Activated T-helper 1 cell treated with anti-CD3 and anti-CD28 coated beads, Interleukin-2, amount 50 U/mL, for 16 hours (primary cell): ENCODE measurements at places on chromosomes 5 and 9.

DNA sequence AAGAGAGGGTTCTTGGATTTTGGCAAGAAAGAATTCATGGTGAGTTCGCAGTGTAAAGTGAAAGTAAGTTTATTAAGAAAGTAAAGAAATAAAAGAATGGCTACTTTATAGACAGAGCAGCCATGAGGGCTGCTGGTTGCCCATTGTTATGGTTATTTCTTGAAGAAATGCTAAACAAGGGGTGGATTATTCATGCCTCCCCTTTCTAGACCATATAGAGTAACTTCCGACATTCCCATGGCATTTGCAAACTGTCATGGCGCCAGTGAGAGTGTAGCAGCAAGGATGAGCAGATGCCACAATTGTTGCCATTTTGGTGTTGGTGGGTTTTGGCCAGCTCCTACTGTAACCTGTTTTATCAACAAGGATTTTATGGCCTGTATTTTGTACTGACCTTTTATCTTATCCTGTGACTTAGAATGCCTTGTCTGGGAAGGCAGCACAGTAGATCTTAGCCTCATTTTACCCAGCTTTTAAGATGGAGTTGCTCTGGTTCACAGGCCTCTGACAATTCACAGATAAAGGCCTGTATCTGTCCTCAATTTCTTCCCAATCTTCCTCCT, 1026.1 kb upstream of the DMAC1 start:
- DNase-seq, result no peak

GRCh38 chr9:133604856-133605255, 4.3 kb downstream of the FAM163B start:
- no peak for DNase-seq

DNA sequence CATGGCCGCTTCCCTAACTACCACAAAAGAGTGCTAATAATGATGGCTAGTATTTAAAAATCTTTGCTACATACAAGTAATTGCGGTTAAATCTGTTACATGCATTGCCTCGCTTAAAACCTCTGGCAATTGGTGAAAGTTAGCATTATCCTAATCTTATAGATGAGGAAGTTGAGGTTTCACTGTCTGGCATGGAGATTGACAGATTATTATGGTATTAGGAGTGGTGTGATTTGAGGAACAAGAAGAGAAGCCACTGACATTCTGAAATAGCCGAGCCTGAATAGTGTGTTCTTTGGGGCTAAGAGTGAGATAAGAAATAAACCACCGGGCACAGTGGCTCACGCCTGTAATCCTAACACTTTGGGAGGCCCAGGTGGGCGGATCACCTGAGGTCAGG, 45.3 kb upstream of the DPYSL3 start:
- DNase-seq, result no peak

- no peak for DNase-seq
Observed at GRCh38 chr5:32083981-32084430, 90.1 kb downstream of the GOLPH3 start.

GRCh38 chr5:75286211-75286773, 49.6 kb upstream of the ANKRD31 start:
- no peak for DNase-seq

DNA sequence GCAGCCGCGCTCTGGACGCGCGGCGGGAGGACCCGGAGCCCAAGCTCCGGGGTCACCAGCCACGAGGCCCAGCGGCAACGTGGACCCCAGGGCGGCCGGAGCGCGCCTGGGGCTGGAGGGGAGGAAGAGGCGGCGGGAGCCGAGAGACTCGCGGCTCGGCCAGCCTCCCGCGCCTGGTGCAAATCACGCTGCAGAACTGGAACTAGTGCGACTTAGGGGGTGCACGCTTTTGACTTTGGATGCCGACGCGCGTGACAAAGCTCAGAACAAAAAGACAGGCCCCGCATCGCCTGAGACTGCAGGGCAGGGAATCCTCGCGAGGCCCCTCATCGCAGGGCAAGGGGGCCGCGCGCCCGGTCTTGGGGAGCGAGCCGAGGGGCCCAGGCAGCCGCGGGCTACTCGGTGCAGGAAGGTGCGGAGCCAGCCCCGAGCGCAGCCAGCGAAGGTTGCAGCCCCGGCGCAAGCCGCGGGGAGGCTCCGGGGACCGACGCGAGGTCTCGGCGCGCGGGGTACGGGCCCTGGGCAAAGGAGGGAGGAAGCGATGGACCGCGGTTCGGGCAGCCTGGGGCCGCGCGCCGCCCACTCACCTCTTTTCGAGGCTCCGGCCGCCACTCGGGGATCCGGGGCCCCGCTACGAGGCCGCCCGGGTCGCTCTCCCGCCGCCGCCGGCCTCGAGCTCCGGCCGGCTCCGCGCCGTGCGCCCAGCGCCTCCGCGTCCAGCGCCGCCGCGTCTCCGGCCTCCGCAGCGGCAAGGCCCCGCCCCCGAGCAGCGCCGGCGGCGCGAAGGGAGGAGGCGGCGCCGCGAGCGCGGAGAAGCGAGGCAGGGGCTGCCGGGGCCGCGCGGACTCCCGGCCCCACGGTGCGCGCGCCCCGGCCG, at the start of gene GOLM1:
Gene GOLM1 (minus strand): TSS at position 735 of the 877 bp plus-strand sequence. CDS start 20,238 bp downstream, outside the sequence.
- DNase-seq, result no peak

GRCh38 chr5:16639206-16639605, 22.4 kb upstream of the RETREG1 start:
- DNase-seq, result no peak

GRCh38 chr5:77518304-77518703, 26.2 kb upstream of the WDR41 start:
- DNase-seq, result no peak

- DNase-seq, result no peak
Observed at GRCh38 chr5:14280294-14280854, 137.2 kb downstream of the TRIO start.

DNA sequence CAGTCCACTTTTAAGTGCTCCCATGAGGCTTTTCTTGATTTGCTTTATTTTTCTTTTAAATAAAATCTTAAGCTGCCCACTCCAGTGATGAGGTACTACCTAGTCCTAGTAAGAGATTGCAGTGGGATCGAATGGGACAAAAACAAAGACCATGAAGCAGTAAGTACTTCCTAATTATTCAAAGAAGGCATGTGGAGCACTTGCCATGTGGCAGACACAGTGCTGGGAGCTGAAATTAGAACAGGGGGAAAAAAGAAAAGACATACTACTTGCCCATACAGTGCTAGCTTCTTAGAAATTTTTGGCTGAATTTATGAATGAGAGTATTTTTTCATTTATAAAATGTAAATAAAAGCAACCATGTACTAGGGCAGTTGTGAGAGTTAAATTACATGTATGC, 239.9 kb upstream of the TNC start:
- no peak for DNase-seq

DNA sequence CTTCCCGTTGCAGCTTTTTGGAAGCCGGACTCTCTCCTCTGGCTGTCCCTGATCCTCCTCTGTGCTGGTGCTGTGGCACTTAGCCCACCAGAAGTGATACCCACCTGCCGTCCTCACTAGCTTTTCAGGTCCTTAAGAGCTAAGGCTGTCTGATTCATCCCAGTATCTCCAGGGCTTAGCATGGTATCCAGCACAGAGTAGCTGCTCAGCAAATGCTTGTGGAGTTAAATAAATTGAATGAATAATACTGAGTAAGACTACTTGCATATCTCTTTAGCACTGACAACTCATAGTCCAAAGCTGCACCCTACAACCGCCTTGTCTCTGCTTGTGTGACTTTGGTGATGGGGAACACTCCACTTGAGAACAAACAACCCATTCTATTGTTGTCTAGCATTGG, 7.7 kb upstream of the XPA start:
- no peak for DNase-seq

GRCh38 chr9:107390279-107390678, 99.3 kb downstream of the KLF4 start:
- DNase-seq, result no peak

GRCh38 chr9:3733039-3733408, 207.2 kb upstream of the RFX3 start:
- no peak for DNase-seq

DNA sequence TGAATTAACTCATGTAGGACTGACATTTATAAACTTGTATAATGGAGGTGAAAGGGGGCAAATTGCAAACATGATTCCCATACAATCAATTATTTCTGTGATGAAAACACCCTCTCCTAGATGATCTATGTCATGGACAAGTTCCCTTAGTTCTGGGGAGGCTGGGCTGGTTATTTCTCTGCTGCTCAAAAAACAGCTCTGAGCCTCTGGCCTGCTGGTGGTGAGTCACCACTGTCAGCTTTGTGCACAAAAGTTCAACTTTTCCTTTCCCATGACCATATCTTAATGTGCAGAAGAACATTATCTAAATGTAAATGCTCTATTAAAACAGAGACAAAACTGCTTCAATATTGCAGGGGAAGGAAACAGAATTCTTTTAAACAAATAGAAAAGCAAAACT, 85.0 kb downstream of the HMHB1 start:
- DNase-seq, result no peak

DNA sequence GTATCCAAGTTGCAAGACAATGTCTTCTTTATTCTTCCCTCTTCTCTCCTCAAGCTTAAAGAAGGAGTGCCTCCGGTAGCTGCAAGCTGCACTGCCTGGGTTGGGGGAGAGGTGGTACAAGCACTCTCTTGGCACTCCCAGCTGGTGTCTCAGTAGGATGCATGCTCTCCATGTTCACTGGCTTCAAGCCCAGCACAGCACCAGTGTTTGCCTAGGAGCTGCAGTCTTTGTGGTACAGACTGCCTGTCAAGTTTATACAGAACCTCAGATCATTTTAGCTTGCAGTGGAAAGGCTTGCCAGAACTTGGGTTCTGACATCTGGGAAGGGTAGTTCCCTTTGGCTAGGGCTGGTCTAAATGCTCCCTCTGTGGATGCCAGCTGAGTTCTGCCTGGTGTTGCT, 505.6 kb downstream of the MAN2A1 start:
- DNase-seq, result no peak

DNA sequence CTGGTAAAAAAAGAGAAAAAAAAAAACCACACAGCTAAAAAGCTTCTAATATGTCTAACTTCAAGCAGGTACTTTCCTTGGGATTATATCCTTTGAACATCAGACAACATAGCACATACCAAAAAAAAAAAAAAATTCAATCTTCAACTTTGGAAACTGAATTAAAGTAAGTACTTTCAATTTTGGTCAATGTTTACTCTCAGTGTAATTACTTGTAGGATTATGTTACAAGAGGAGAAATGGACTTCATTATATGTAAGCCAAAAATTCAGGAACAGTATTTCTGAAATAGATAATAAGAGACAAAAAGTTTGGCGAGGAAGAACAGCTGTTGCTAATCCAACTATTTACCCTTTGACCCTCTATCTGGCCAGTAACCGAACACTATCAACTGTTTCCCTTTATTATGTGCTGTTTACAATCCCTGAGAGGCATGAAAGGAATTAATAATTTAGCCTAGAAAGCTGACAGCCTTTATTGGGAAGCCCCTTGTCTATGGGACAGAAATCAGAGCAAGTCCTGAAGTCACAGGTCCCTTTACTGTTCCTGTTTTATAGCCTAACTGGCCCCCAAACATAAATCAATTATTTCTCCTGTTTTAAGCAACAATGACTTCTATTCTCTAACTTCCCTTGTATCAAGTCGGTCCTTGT, 46.6 kb downstream of the NR6A1 start:
- DNase-seq, result no peak

- DNase-seq, result no peak
Observed at GRCh38 chr9:131333771-131334628, 44.5 kb downstream of the PLPP7 start.

DNA sequence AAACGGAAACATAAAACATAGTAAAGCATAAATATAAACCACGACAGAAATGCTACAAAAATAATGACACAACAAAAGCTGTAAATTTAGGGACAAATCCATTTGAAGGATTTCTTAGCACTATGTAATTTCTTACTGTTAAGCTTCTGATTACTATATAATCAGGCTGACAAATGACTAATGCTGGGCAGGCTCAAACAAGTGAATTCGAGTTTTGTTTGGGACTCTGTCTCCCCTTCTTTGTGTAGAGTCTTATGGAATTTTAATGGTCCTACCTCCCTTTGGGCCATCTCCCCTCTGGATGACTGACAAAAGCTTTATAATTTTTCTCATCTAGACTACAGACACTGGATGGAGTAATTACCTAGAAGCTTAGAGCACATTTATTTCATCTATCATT, 24.6 kb upstream of the KIF2A start:
- DNase-seq, result no peak

DNA sequence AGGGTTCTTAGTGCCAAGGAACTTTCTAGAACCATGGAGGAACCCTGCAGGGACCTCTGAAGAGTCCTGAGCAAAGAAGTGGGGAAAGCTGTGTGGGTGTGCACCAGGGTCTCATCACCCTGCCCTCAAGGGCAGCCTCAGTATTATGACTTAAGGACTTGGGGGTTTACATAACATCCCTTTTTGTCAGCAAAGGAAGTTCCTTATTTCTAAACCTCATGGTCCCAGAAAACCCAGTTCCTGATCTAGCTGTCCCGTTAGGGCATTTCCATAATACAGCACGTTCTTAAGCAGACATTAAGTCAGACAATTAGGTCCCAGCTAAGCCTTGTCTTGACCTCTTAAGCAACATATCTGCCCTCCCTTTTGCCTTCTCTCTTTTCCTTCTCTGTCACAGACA, 57.3 kb downstream of the DAPK1 start:
- DNase-seq, result no peak

DNA sequence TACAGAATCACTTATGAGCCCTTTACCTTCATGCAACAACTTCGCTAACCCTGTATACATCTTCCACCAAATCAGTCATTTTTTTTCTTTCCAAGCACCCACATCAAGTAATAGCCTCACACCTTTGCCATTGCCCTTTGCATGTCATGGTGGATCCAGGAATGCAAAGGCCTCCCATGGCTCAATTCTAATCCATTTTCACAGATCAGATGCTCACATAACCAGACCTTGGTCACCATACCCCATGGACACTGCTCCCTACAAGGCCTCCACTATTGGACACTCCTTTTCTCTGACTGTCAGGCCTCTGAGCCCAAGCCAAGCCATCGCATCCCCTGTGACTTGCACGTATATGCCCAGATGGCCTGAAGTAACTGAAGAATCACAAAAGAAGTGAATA, 179.5 kb downstream of the RASEF start:
- DNase-seq, result no peak

- DNase-seq, result no peak
Observed at GRCh38 chr9:69297300-69297980, 27.6 kb upstream of the ENTREP1 start.
